ENCODE measurements at places on chromosomes 16 and 17. TPM values are rescaled to one million over a fixed set of nuclear protein-coding genes. Genes with fewer than 3 reads are reported as not detected.

The KRT15 gene
- 23.4 TPM for total RNA-seq

- DNase-seq: no peak
Measured at GRCh38 chr16:56980792-56981724, 8.3 kb upstream of the NLRC5 start.

- DNase-seq: no peak
Measured at GRCh38 chr17:76160896-76161528, 20.0 kb upstream of the FOXJ1 start.

DNA sequence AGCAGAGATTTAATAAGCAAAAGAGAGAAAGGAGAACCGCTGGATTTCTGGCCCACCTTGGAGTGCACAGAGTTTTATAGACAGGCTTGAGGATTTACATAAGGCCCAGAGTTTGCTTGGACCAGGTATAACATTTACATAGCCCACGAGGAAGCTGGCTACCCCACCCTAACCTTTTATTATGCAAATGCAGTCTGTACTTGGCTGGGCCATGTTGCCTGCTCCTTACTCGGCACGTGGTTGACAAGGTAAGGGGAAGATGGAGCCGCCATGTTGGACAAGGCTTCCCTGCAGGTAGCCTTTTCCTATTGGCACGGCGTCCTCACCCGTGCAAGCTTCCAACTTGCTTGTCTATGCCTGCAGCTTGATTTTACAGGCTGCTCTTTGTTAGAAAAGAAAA, 35.2 kb upstream of the HS3ST3A1 start:
- DNase-seq: no peak
